ENCODE measurements at places on chromosomes 1 and 21.

DNA sequence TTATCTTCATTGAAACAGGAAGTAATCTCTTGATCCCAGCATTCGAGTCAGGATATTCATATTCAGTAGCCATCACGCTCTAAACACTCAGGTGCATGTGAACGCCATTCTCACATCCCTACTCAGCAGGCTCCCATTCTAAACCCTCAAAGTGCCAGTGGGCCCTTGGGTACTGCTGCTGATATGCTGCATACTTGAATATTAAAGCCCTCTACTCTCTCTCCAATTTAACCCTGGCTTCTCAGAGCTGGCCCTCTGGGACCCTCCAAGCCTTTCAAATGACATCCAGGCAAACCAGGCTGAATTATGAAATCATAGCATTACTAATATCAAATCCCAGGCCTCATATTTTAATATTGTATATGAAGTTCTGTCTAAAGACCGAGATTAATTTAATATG lies 468.2 kb downstream of the NUF2 start:
- DNase-seq = no peak

- DNase-seq = no peak
Observed at GRCh38 chr1:209607795-209608178, 24.3 kb downstream of the CAMK1G start.

GRCh38 chr1:150780510-150780909 lies 14.9 kb upstream of the CTSS start:
- DNase-seq = no peak

GRCh38 chr21:14080764-14081096 lies 130.0 kb downstream of the LIPI start:
- DNase-seq = no peak

DNA sequence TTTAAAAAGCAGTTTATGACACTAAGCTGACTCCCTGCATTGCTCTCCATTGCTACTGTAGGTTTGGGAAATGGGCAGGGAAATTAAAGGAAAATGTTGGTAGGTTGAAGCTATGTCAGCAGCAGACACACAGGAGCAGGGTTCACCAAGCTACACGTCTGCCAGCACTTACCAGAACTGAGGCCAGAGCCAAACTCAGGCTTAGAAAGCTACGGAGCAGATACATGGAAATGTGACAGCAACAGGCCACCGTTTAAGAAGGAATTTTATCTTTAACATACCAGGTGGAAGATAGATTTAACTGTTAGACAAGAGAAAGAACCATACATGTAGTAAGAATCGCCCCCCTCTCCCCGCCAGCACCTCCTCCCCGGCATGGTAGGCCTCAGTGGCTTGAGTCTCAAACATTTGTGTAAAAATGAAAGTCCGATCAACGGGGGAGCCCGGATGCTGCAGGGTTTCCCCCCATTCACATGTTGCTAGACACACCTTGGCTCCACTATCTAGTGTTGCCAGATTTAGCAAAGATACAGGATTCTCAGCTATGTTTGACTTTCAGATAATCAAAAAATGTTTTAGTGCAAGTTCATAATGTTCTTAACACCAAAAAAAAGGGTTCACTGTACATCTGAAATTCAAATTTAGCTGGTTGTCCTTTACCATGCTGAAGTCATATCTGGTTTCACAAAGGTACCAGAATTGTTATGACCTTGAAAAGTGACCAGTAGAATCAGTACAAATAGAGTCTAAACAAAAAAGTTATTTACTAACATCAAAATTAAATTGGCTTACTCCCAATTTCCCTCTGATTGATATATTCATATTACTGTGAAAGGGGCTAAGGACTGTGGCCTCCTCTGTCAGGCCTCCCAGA lies 6.7 kb downstream of the OR2T11 start:
- no peak for DNase-seq

DNA sequence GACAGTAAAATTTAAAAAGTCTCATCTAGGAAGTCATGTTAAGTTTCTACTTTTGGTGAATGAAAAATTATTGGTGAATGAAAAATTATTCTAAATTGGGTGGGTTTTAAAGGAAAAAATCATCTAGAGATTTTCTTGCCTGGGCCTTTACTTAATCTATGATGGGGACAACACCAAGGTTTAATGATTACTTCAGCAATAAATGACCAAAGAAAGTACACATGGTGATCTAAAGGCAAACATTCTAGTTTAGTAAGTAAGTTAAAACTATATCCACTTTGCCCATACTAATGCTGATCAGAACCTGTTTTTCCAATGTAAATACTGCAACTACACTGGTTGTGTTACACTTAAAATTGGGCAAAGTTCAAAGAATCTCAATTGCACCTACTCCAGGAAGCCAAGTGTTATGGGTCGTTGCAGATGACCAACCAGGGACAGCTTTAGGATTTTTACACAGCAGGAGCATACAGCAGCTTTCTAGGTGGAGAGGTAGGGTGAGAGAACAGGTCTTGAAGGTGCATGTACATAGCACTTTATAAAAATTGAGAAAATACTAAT lies 14.6 kb upstream of the RPL5 start:
- no peak for DNase-seq

- DNase-seq = no peak
Observed at GRCh38 chr1:29259802-29260441, 23.6 kb downstream of the PTPRU start.

DNA sequence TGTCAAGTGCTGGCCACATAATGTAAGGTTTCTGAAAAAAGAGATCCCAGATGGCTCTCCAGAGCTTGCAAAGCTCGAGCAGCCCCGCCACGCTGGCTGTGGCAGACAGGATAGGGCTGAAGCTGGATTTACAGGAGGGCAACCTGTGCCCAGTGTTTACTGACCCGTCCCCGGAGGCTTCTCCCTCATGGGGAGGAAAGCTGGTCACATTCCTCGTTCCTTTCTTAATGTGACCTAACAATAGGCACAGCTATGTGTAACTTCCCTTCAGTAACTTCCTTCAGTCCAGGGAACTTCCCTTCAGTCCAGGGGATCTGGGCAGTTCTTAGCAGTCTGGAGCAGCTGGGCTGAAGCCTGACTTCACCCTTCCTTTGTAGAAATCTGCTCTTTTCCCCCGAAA lies 7.7 kb downstream of the SLFNL1 start:
- peak; percentile 95 for DNase-seq

GRCh38 chr1:93353286-93353685 lies 7.6 kb downstream of the DR1 start:
- DNase-seq = peak; percentile 8

GRCh38 chr1:156281281-156281680 lies 1.3 kb downstream of the SMG5 start:
- DNase-seq = no peak

GRCh38 chr1:152968248-152968647 lies 2.2 kb upstream of the SPRR4 start:
- no peak for DNase-seq

- no peak for DNase-seq
Observed at GRCh38 chr1:227453631-227454355, 109.6 kb upstream of the ZNF678 start.

GRCh38 chr1:170929835-170930554 lies 5.3 kb upstream of the MROH9 start:
- DNase-seq = peak; percentile 56

DNA sequence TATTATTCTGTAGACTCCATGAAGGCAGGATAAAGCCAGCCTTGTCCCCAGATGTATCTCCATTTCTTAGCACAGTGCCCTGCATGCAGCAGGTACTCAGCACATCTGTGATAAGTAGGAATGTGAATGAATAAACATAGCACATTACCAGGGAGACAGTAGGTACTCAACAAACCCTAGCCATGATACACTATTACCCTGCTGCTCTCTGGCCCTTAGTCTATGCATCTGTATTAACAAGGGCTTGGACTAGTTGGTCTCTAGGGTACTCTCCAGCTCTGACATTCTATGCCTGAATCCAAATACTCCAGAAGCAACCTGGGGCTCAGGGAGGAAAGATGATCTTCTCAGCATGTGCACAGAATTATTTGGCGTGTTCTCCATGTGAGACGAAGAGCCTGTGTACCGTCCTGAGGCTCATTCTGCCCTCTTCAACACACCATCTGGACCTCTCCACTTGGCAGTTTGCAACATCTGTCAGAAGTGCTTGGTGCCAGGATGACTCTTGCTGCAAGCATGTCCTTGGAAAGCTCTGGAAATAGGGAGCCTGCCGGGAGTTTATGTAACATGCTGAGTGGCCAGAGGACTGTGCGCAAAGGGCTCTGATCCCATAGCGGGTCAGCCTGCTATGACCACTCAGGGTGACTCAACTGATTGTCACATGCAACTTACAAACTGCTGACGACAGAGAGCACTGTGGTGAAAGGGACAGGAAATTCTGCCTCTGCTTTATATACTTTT lies 228.2 kb upstream of the USP24 start:
- peak; percentile 37 for DNase-seq

DNA sequence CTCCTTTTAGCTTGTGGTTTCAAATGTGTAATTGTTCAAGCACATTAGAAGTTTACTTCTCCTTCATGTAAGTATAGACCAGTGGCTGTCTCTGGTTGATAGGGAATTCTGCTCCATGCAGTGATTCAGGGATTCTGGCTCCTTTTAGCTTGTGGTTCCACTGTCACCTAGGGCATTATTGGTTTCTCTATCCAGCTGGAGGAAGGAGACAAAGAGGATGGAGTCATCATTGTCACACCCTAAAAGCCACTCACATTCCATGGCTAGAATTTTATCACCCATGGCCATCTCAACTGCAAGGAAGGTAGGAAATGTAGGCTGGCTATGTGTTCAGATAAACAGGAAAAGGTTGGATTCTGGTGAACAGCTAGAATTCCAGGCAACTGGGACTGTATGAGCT lies 131.2 kb downstream of the URB2 start:
- no peak for DNase-seq

DNA sequence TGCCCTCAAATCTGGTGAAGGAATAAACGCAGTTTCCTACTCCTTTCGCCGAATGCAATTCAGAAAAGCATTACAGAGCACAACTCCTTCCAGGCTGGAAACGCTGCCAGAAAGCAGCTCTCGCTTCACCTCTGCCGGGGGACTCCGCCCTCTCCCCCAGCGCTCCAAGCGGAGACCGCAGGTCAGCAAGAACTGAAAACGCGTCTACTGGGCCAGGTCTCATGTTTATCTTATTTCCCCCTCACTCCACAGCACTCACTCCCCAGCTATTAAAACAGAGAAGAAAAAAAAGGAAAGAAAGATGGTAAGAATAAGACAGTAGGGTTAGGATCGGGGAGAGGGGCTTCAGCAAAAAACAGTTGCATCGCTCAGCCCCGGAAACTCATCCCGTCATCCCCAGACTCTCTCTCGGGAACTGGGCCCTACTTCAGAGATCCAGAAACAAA lies 833 bp upstream of the RCOR3 start:
- peak; percentile 75 for DNase-seq
